ENCODE measurements at places on chromosomes 13 and 19.

DNA sequence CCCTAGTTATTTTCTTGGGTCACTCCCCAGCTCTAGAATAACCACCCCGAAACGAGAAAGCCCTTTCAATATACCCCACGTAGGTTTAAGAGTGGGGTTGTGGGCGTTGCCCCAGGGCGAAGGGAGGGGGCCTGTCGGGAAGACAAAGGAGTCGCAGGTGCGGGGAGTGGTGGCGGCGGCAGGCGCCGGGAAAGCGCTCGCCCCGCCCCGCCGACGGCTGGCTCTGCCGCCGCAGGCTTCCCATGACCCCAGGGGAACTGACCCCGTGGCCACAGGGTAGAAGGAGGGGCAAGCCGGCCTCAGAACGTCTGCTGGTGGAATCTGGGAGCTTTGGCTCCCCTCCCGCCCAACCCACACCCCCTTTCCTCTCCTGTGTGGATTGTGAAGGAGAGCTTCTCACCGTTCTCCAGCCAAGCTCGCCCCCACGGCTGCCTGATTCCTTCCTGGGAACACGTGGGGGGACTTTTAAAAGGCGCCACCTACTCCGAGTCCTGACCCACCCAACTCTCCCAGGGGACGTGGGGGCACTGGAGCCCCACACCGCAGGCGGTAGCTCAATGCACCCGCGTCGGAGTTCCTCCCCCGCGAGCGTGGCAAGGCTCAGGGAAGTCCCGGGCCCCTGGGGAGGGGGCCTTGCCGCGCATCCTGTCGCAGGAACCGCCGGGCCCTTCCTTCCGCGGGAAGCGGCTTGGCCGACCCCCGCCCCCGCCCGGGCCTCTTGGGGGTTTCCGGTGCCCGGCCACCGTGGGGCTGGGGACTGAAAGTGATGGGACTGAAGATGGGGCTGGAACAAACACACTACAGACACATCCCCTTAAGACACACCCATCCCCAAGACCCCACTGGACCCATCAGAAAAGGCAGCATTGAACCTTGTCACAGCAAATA lies 5.5 kb downstream of the IER2 start:
- peak; percentile 89 for DNase-seq

GRCh38 chr13:21676611-21677021 lies 5.7 kb downstream of the FGF9 start:
- no peak for DNase-seq

GRCh38 chr19:6543866-6544347 lies 13.1 kb downstream of the TNFSF9 start:
- no peak for DNase-seq

DNA sequence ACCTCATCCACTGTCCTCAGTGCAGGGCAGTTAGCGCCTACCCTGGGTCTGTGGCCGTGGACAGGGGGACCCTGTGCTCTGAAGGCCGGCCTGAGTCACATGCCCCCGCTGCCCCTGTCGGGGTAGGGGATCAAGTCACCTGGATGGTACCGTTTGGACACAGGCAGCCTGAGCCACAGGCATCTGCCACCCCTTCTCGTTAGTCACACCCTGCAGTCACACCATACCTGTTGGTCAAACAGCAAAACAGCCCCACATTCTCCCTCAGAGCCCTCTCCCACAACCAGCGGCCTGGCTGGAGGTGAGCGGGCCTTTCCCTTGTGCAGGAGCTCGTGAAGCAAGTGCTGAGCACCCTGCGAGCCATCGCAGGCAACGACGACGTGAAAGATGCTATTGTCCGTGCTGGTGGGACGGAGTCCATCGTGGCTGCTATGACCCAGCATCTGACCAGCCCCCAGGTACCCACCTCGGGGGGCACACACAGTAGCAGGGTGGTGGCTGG lies 8.8 kb upstream of the SLC25A42 start:
- no peak for DNase-seq

Measured in DND-41 (cell line).